ENCODE measurements at places on chromosomes 6 and 20.

DNA sequence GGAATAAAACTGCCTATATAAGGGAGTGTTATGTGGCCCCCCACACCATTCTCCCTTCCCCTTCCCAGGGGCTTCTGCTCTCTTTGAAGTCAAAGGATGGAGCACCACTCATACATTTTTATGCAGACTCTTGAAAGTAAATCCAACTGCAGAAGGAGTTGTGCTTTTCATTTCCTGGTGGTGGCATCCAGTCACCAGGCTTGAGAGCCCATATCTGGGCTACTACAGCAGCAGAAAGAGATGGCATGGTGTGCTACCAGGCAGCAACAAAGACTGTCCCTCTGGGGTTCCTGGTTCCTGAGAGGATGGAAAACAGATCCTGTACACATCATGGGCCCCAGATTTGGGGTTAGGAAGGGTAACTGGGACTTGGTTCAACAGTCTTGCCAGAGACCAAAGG lies 226.4 kb downstream of the CLIC5 start:
- DNase-seq, result no peak

- DNase-seq, result no peak
These were observed 17.4 kb downstream of the CHRNA4 start for GRCh38 chr20:63343460-63344445.

GRCh38 chr20:32366380-32366779 lies 8.2 kb downstream of the ASXL1 start:
- no peak for DNase-seq

DNA sequence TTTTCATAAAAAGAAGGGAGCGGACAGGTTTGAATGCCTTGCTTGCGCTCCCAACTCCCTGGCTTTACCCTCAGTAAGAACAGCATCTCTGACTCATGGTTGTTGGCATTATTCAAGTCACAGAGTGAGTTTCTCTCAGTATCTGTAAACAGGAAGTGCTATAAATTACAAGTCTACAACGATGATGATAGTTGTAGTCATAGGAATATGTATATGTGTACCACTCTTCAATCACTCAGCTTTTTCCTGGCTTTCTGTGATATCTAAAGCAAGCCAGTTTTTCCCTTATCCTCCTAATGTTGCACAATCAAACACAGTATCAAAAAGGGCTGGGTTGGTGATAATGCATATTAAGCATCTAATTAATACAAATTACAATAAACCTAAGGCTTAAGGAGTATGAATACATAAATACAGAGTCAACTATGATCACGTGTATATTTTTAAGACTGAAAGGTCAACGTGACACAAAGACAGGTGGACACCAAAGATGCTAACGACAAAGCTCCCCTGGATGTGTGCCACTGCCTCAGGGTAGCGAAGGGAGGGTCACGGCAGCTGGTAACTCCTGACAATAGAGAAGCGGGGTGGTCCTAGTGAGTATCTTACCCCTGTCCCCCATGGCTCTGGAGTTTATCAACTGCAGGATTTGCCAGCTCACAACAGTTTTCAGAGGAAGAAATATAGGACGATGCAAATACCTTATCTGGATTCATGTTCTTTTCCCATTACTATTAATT lies 202.8 kb downstream of the BTBD9 start:
- DNase-seq, result no peak

DNA sequence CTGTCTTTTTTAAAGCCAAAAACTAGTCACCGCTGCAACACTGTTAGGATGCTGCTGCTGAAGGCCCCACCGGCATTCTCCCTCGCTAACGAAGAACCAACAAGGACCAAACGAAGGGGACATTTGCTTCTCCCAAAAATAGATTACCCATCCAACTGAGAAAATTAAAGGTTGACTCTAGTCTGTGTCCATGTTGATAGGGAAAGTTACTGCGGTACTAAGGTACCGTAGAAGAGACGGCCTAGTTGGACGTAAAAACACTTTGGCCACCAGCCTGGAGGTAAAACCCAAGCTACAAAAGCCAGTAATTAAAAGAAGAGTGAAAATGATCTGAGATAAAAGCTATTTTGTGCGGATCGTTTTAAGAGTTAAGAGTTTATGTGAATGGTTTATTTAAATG lies 11.8 kb upstream of the FOXF2 start:
- DNase-seq, result no peak

DNA sequence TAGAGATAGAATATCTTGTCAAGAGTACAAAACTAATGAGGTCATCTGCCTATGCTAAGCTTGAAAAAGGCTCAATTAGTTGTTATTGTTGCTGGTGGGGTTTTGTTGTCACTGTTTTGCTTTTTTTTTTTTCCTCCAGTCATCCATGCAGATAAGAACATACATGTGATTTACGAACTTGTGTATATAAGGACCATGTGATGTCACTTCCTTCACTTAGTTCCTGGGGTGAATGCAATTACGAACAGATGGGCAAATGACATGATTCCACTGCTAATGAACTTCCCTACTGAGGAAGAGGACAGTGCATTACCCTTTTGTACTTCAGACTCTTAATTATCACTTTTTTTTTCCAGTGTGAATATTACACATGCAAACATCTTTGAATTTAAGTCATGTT lies 1175.3 kb upstream of the GJE1 start:
- DNase-seq, result no peak

DNA sequence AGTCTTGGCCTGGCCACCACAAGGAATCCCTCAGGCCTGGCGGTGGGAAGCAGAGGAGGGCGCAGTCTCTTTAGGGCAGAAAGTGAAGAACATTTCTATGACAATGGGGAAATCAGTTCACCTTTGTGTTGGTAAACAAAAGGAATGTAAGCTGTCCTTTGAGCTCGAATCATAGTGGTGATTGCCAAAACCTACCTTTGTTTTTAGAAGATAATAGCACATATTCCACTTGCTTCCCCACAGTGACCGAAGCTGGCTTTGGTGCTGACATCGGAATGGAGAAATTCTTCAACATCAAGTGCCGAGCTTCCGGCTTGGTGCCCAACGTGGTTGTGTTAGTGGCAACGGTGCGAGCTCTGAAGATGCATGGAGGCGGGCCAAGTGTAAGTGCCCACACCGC lies 144.1 kb downstream of the MTHFD1L start:
- DNase-seq, result no peak

DNA sequence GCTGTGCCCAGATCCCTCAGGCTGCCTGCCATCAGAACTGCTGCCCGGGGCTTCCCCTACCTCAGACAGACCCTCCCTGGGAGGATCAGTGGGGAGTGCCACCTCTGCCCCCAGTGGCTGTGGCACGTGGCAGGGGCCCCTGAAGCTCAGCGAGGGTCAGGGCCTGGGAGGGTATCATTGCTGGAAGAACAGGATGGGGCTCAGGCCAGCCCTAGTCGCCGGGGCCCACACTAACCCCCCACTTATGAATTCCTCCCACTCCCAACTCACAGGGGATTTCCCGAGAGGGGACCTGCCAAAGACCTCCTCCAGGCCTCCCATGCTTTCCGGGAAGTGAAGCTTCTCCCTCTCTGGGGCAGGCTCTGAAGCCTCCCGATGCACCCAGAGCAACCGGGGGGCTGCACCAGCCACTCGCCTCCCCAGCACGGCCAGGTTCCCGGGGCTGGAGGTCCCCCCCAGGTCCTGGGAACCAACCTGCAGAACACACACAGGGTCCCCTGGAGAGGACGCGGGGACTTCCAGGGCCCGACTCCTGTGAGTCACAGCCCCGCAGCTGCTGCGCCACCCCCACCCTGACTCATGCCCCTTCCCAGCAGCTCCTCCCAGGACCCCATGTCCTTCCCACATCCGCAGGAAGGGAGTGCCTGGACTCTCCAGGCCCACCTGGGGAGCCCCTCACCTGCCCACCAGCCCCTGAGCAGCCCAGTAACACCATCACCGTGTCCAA lies 2.5 kb downstream of the TNFRSF6B start:
- DNase-seq, result no peak

- DNase-seq, result no peak
These were observed 149.6 kb downstream of the RIMS1 start for GRCh38 chr6:72035966-72036365.
